ENCODE measurements at places on chromosomes 4 and X.

DNA sequence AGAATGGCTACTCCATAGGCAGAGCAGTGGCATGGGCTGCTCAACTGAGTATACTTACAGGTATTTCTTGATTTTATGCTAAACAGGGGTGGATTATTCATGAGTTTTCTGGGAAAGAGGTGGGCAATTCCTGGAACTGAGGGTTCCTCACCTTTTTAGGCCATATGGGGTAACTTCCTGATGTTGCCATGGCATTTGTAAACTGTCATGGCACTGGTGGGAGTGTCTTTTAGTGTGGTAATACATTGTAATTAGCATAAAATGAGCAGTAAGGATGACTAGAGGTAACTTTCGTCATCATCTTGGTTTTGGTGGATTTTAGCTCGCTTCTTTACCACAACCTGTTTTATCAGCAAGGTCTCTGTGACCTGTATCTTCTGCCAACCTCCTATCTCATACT, 48.2 kb upstream of the HPSE start:
- DNase-seq = no peak

DNA sequence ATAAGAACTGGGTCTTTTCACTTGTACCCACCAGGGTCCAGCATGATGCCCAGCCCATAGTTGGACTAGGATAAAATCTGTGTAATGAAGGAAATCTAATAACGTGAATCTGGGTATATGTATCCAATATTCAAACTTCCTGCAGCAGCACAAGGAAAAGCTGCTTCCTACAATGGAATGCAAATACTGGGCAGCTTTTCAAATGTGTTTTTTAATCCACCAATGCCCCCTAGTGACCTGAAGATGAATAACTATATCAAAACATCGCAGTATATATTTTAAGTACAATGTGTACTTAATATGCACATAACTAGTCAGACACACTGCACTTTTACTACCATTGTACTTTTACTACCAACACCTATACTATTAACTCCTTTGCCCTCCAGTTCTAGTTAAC, 5.3 kb downstream of the APOO start:
- no peak for DNase-seq

DNA sequence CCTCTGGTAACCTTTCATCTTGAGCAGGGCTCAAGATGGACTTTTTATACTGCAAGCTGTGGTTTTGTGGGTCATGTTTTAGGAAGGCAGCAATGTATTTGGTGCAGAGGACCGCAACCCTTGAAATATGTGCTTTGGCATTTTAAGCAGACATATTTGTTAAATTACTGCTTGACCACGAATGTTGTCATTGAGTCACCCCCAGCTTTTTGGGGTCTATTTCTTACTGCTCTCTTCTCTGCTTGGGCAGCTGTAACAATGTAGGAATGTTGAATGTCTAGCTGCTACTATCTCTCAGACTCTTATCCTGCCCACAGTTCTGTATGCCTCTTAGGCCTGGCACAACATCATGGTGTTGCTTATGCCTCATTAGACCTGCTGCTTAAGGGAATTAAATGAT, 6.0 kb downstream of the RBPJ start:
- no peak for DNase-seq

GRCh38 chr4:154781983-154782293, 866 bp downstream of the RBM46 start:
- no peak for DNase-seq

- no peak for DNase-seq
These were observed 346.7 kb downstream of the PDHA2 start for GRCh38 chr4:96186593-96186992.
